Gastroesophageal sphincter (tissue), 4 donors: ENCODE measurements at places on chromosomes 2 and 18.

DNA sequence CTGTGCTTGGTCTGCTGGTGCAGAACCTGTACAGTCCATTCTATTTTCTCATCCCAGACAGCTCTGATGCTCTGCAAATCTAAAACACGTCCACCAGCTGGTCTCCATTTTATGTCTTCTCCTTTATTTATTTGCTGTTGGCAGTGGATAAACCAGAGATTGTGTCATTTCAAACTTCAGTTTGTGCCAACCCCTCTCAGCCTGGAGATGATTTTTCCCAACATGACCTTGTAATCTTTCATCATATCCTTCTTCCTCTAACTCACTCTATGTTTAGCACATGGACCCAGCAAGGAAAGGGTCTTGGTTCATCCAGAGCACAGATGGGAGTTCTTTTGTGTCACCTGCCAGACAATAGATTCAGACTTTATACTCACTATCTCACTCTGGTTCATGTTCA lies 273.2 kb downstream of the MTX2 start:
- no peak for ATAC-seq

GRCh38 chr2:46942891-46943626 lies 27.5 kb upstream of the MCFD2 start:
- no peak for ATAC-seq

- ATAC-seq: peak; percentile 59
Observed at GRCh38 chr18:13566941-13567746, 159.2 kb downstream of the FAM210A start.

GRCh38 chr2:157428500-157429175 lies 15.3 kb downstream of the CYTIP start:
- no peak for ATAC-seq

DNA sequence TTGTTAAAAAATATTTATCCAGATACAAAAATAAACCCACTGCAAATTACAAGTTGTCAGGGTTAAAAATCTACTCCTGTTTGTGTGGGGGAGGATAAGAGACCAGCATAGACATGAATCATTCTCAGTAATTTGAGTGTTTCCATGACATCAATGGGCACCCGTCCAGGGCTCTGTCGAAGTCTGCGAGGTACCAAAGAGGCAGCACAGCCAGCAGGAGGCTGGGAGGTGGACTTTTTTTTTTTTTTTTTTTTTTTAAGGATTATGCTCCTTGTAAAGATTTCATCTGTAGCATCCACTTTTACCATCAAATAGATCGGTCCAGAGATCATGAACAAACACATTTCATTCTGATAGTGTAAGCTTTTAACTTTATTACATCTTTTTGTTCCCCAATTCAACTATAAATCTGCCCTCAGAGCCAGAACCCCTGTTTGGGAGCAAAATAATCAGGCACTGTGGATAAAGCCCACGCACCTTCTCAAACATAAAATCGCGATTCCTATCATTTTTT lies 182.0 kb downstream of the TCF4 start:
- ATAC-seq: peak; percentile 78

DNA sequence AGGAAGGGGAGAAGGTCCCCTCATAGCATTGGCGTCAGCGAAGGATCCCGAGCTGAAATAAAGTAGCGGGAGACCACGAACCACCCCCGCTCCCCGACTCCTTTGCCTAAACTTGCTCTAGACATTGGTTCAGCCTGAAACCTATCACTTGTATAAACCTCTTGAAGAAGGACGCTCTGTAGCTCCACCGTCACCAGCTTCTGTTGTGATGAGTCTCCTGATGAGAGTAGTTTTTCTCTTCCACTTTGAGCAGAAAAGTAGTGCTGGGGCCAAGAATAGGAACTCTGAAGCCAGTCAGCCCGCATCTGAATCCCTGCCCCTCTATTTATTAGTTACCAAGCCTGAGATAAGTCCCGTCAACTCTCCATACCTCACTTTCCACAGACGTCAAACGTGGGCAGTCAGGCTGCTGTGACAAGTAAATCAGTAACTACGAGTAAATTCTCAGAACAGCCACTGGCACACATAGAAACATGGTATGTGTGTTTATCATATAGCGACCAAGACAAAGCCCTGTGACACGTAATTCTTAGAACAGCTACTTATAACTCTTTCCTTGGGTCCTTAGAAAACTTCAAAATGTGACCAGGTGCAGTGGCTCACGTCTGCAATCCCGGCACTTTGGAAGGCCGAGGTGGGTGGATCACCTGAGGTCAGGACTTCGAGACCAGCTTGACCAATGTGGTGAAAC lies 61.7 kb downstream of the CD226 start:
- no peak for ATAC-seq

DNA sequence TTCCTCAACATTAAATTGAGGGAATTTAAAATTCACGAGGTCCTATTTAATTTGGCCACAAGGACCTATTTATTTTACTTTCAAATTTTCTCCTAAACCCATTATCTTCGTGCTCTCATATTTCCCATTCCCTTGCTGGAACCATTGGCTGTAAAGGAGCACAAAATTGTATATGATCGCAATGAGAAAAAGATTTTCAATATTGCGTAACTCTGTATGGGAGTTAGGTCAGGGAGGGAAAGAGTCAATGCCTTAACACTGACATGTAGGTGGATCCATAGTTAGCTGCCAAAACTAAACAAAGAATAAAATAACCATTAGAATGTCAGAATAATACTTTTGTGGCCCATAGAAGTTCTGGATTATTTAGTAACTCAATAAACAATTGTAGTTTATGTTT lies 40.6 kb upstream of the ZC3H15 start:
- ATAC-seq: no peak

DNA sequence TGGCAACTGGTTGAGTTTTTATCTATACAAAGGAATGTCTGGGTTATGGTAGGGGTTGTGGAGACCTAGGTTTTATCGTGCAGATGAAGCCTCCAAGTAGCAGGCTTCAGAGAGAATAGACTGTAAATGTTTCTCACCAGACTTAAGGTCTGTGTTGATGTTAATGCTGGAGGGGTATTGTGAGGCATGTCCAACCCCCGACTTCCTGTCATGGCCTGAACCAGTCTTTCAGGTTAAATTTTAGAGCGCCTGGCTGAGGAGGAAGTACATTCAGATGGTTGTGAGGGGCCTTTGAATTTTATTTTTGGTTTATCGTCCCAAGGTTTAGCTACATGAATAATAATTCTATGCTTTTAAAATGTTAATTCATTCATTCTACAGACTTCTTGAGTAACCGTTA lies 435.1 kb downstream of the DLGAP1 start:
- ATAC-seq: no peak

GRCh38 chr18:25608091-25608490 lies 256.1 kb upstream of the ZNF521 start:
- no peak for ATAC-seq

DNA sequence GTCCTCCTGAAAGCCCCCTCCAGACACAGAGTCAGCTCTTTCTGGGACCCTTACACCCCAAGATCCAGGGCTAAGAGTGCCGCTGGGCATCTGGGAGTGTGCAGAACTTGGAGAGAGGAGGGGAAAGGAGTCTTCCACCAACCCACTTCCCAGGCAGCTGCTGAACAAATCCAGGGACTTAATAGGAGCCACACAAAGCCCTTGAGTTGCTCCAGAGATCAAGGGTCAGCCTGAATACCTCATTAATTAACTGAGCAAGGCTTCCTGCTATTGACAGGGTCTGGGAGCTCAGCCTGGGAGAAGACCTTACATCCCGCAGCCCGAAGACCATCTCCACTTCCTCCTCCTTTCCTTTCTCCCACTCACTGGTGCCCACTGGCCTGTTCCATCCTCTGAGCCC lies 108.3 kb downstream of the CELF4 start:
- no peak for ATAC-seq

GRCh38 chr2:121066526-121066925 lies 218.5 kb downstream of the TFCP2L1 start:
- no peak for ATAC-seq

GRCh38 chr18:31647127-31647753 lies 37.1 kb downstream of the B4GALT6 start:
- no peak for ATAC-seq

- ATAC-seq: no peak
Observed at GRCh38 chr18:41966943-41967342, 11.9 kb downstream of the PIK3C3 start.

DNA sequence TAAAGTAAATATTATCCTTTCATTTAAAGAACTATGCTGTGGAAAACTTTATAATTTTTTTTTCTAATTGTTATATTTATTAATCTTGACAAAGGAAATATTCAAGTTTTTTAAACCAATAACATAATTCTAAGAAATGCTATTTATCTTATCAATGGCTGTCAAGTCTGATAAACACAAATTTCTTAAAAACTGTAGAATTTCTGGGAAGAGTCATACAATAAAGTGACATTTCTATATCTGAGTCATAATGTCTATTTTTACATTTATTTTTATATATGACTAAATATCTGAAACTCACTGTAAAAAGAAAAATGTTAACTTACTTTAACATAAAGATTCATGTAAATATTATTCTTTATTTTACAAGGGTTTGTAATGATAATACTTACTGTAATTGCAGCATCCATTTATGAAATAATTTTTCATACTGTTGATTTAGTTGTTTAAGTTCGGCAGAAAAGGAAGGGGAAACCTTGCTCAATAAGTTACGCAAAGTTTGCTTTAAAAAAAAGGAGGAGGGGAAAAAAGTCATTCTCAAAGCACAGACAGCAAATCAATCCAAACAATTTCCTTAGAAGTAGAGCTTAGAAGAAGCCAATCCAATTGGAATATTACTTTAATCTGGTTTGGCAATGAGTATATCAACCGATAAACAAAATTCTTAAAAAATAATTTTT lies 32.4 kb downstream of the ORC2 start:
- no peak for ATAC-seq

- ATAC-seq: no peak
Observed at GRCh38 chr2:74413001-74413698, 8.3 kb downstream of the C2orf81 start.

GRCh38 chr18:52439457-52439856 lies 99.5 kb downstream of the DCC start:
- ATAC-seq: no peak

DNA sequence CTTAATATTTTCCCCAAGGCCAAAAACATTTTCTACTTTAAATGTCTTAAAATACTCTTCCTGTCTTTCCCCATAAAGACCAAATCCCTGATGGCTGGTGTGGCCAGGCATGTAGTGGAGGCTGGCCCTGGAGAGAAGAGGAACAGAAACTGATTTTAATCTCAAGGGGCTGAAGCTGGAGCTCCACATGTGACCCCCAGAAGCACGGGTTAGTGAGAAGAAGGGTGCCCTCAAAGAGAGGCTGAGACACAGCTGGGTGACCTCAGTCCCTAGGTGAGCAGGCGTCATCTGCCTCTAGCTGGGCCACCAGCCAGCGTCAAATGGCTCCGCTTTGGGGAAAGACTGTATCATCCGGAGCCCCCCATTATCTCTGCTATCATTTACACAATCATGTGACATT lies 19.3 kb upstream of the TMEM18 start:
- ATAC-seq: no peak

DNA sequence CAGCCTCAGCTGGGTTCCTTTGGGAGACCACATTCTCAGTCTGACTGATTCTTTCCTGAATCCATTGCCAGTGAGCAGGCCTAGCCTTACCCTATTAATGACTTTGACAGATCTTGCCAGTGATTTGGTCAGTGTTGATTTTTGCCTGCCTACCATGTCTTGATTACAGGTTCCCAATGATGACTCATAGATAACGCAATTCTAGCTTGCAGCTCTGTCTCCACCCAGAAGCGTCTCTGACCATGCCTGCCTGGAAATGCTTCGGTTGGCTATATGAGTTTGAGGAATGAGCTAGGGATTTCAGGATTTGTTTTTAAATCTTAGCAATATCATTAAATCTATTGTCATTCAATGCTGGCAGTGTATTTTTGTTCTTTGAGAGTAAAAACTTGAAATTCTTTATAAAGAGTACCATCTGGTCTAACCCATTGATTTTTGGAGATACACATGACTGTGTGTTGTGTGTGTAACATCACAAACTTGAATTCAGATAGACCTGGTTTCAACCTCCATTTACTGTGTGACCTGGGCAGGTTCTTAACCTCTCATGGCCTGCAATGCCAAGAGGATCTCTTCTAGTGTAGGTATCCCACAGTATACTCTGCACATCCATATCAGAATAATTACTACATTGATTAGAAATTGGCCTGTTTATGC lies 57.0 kb downstream of the CCDC150 start:
- peak; percentile 91 for ATAC-seq
